ENCODE measurements at places on chromosomes 2 and 18.

- no peak for DNase-seq
Observed at GRCh38 chr2:99072551-99072950, 69.0 kb upstream of the C2orf15 start.

- DNase-seq: no peak
Observed at GRCh38 chr2:216299588-216299987, 72.7 kb downstream of the MARCHF4 start.

GRCh38 chr2:233468047-233468740, 98.4 kb downstream of the USP40 start:
- DNase-seq: no peak

- no peak for DNase-seq
Observed at GRCh38 chr2:45857867-45858520, 206.5 kb downstream of the PRKCE start.

DNA sequence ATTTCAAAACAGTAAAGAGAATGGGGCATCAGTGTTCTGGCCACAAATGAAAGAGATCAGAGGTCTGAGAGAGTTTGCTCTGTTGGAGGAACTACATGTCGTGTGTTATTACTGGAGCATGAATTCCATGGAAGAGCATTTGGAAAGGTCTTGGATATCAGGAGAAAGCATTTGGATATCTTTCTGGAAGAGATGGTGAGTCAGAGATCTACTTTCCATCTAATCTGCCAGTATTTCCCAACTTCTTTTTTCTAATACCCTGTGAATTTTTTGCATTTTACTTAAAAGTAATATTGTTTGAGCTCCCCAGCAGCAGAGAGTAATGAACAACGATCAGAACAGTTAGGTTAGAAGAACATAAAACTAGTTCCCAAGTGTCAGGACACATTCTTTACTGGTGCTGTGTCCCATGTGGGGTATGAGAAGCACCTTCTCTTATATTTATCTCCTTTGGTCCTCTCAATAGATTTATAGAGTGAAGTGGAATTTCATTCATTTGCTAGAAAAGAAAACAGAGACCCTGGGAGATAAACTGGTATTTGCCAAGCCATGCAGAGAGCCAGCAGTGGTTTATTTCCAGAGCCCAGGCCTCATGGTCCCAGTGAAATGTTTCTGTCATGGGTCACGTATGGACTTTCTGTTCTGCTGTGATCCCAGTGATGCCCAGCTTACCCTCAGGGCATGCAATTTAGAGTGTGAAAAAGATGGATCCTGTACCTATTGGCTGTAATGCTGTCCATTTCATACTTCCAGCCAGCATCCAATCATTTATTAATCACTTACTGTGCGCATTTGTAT, 130.8 kb upstream of the NT5C1B start:
- DNase-seq: no peak

DNA sequence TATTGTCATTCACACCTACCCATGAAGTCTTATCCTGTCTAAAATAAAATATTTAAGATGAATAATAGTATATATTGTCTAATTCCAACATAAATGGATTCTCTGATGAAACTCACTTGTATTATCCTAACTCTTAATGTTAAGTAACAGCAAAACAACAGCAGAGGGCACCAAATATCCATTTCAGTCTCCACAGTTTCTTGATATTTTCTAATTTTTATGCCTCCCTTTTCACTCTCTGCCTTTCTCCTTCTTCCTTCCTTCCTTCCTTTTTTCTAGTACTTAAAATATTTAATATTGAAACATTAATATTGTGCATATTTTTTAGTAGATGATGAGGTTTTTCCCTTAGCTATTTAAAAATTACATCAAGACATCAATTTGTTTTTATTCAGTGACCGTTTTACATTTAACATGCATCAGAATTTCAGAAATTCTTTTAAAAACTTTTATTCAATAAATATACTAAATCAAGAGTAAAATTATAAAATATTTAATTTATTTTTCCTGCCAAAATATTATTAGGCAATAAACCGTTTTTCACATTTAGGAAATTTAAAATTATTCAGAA, 97.6 kb downstream of the WDR7 start:
- DNase-seq: no peak

DNA sequence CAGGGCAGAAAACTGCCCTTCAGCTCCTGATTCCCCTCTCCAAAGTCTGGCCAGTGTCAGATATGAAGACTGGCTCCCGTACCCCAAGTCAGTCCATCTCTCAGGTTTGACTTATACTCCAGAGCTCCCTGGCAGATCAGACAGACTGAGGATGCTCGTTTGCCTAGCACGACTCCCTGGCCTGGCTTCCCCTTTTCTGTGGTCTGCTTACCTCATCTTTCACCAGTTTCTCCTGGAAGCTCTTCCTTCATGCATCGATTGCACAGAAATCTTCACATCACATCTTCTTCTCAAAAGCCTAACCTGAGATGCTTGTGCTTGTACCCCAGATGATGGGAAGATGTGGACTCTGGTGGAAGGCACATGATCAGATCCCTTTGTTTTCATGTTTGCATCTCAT, 387.9 kb upstream of the POU3F3 start:
- DNase-seq: no peak

DNA sequence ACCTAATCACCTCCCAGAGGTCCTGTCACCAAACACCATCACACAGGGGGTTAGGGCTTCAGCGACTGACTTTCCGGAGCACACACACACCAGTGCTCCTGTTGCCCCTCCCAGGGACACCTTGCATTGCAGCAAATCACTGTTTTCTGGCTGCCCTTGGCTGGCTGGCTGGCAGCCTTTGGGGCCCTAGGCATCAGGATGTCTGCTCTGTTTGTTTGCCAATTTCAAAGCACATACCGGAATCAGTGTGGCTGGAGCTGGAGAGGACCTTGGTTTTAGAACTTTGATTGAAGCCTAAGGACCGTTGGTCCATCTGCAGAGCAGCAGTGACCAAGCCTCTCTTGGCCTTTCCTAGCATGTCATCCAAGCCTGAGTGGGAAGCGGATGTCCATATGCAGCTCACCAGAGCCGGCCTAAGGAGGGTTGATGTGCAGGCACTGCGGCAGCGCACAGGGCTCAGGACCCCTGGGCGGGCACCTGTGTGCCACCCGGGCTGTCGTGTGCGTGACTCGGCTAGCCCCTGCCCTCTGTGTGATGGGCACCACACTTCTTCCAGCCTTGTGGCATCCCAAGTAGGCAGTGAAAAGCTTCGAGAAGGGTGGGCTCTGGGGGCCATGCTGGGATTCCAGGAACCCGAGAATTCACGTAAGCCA, 62.1 kb downstream of the GBX2 start:
- no peak for DNase-seq

DNA sequence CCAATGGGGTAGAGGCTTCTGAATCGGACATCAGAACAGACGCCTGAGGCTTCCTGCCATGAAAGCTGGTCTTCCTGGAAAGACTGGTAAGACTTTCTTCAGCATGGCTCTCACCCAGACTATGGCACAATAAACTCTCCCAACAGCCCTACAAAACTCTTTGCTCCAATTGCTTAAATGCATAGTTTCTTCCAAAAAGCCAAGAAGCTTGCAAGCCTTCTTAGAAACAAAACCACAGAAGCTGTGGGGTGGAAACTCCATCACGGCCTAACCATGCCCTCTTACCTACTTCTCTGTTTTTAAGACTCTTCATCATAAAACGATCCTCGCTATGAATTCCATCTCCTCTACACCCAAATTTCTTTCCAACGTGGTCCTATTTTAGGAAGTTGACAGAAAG, 48.2 kb downstream of the PAX8 start:
- DNase-seq: no peak

DNA sequence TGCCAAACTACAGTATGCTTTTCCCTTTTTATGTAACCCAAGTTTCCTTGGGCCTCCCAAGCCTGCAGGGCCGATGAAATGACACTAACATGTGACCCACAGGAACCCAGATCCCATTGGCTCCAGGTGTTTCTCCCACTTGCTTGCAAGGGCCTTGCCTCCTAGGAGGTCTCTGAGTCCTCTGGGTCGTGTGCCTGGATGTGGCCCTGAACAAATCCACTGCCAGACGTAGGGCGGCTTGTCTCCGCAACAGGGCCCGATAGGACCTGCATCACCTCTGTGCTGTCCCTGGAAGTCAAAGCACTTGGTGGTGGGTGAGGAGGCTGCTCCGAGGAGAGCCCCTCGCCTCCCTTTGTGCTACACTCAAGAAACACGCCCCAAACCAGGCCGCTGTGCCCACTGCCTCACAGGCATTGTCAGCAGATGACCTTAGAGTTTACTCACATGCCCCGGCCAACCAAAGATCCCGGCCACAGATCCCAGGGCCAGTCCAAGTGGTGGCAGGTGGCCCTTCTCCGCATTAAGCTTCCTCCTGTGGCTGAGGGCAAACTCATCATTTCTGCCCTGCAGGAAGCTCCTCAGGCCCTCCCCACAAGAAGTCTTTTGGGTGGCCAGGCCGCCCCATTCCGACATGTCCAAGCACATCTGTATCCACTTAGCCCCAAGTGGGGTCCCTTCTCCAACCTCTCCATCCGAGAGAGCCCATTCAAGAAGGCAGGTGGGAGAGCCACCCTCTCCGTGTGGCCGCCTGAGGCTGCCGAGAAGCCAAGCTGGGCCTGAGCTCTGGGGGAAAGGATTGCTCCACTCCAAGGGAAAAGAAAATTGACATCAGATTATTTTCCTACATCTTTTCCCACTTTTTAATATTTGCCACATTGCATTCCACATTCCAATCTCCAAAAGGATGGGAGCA, 76.7 kb downstream of the GFPT1 start:
- DNase-seq: no peak

GRCh38 chr2:8081130-8081529, 600.7 kb upstream of the ID2 start:
- no peak for DNase-seq

DNA sequence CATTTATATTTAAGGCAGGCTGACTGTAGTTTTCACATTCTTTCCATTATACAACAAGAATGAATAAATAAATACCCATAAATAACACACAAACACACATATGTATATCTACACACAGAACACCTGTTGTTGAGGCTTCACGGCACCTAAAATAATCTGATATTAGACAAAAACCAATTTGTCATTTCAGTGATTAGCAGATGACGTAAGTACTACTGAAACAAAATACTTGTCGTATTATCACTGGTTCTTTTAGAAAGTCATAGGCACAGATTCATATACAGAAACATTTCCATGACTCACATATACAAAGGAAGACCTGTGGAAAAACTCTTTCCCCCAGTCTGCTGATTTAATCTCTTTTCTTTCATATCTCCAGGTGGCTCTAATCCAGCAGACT, 1113.4 kb upstream of the FANCL start:
- DNase-seq: no peak

DNA sequence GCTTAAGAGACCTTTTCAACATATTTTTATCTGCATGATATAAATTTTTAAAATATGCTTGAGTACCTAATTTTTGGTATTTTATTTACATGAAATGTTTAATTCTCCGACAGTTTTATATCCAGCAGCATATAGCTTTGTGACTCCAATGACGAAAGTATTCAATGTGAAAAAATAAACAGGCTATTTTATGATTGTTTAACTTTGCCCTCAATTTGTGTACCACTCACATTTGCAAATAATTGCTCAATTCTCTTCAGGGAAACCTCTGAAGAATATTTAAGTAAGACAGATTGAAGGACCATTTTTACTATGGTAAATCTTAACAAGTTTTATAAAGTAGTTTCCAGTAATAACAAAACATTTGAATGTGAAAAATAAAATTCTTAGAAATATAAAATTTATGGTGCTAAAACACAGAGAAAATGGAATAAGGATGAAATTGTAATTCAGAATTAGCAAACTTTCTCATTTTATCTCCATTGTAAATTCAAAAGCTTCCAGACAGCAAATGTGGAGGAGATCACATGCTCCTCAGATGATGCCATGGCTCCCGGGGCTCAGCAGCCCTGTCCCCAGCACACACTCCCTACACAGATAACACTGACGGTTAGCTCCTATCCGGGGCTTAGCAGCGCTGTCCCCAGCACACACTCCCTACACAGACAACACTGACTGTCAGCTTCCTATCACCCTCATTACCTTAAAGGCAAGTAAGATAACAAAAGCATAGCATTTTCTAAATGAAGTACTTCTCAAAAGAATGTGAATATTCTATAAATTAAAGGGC, 39.7 kb downstream of the SH3YL1 start:
- no peak for DNase-seq

DNA sequence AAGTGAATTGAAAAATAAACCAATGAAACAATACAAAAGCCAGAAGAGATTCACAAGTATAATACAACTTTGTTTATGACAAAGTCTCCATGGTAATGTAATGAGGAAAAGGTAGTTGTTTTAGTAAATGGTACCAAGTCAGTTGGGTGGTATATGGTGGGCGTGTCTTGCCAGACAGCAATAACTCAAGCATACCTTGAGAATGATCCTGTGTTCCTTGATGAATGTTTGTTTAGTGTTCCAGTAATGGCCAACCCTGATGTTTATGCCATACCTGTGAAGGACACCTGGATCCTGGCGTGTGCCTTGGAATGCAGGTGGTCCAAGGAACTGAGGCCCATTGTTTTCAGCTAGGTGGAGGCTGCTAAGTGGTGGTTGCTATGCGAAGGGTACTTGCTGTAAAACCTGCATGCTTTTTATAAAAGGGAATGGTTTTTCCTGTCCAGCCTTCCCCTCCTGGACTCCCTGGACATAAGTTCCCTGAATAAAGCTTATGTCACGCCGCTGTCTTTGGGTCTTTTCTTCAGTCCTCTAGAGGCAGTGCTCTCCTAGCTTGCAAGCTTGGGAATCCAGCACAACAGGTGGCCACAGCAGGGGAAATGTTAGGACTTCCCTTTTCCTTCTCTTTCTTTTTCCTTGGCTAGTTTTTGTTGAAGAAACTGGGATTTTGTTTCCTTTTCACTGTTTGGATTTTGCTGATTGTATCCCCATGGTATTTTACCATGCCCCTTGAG, 54.7 kb downstream of the MTA3 start:
- DNase-seq: no peak

GRCh38 chr2:62971936-62972335, 78.7 kb upstream of the OTX1 start:
- no peak for DNase-seq

DNA sequence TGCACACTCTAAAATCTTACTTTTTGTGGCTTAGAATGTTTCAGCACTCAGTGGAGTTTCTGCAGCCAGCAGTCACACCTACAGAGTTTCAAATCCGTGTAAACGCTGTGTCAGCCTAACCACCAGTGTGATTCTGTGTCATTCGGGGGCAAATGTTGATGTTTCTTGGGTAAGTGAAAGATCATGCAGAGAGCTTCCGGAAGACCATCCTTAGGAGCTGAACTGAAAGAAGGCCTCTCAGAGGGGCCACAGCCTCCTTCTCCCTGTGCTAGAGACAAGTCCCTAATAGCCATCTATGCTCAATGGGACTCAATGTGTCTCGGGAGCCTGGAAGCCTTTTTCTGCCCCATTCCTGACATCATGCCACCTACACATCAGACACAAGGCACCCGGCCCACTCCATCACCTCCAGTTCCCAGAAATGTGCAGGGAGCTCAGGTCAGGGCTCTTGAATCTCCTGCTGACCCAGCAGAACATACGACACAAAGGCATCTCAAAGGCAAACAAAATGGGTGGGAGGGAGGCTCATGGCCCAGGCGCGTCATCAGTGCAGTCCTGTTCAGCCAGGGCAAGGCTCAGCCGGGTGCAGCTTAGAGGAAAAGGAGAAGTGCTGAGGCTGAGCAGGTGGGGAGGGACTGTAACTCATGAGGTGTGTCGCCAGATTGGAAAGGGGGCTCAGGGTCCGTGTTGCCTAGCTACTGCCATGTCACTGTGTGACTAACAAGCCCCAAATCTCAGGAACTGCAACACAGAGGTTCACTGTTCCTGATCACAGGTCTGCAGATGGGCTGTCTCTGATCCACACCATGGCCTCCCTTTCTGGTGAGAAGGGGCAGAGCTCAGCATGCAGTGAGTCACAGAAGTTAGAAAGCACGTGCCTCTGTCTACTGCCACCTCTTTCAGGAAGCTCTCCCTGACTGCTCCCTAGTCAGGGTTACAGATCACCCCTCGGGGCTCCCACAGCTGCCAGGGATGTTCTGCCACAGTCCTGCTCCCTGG, 82.0 kb downstream of the SMAD7 start:
- DNase-seq: no peak

Measured in esophagus squamous epithelium (tissue), 5 donors.